ENCODE measurements at places on chromosomes 2 and 18. TPM values are rescaled to one million over a fixed set of nuclear protein-coding genes. Genes with fewer than 3 reads are reported as not detected.

Gene ALPG
- not detected for total RNA-seq

DNA sequence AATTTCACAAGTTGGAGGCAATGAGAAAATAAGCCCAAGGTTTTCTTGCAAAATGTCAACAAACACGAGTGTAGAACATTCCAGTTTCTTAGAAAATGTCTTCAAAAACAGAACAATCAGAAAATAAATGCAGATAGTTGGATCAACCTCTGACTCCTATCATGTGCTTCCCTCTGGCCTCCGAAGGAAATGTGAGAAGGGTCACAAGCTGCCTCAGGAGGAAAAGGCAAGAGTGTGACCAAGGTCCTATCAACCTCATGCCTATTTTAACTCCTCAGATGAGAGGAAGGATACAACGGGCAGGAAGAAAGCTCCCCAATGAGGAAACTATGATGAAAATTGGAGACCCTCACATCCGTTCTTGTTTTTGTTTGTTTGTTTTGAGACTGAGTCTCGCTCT, 7.9 kb downstream of the SCYGR5 start:
- DNase-seq, result no peak
- no peak overlapping the region for H3K27ac ChIP-seq
- H3K4me1 ChIP-seq, result no peaks in the 10 kb centered on the region
- H3K36me3 ChIP-seq, result no peaks in the 10 kb centered on the region
- no peak overlapping the region for H3K4me3 ChIP-seq
- H3K27me3 ChIP-seq, result no peaks in the 10 kb centered on the region

GRCh38 chr2:100938031-100939026, 63.8 kb upstream of the RPL31 start:
- DNase-seq, result peak; percentile 21
- peaks cover 9% of the 10 kb centered on the region for H3K36me3 ChIP-seq
- H3K27me3 ChIP-seq, result no peaks in the 10 kb centered on the region
- H3K27ac ChIP-seq, result peak overlapping the region; percentile 84

GRCh38 chr18:78720456-78721237, 259.0 kb upstream of the SALL3 start:
- H3K27ac ChIP-seq, result no peak overlapping the region
- no peaks in the 10 kb centered on the region for H3K36me3 ChIP-seq
- no peak for DNase-seq
- no peaks in the 10 kb centered on the region for H3K4me1 ChIP-seq

DNA sequence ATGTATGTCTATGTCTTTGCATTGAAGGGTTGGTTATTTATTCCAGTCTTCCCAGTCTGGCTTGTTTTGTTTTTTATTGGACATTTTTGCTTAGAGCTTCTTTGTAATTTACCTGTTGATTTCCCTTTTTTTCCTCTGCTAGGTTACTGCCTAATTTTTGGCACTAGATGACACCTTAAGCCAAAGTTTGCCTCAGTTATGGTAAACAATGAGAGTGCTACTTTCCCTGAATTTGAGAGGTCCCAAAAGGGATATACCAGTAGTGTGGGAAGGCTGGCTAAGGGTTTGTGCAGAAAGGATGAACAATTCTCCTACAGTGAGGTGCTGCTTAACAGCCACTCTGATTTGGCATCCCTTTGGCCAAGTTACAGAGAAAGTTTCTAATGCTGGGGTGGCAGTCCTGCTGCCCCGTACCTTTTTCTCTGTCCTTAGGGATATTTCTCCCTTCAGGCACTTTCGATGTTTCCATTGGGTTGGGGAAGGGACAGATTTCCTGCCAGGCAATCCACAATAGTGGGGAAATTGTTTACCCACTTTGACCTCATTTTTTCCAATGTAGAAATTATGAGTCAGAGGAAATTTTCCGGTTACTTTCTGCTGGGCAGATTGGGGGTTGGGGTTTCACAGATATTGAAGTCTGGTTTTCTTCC, 354.9 kb downstream of the PTPRM start:
- H3K27ac ChIP-seq, result no peak overlapping the region
- H3K4me3 ChIP-seq, result no peak overlapping the region
- no peak for DNase-seq
- peaks cover 10% of the 10 kb centered on the region for H3K4me1 ChIP-seq
- no peaks in the 10 kb centered on the region for H3K36me3 ChIP-seq
- no peaks in the 10 kb centered on the region for H3K27me3 ChIP-seq

DNA sequence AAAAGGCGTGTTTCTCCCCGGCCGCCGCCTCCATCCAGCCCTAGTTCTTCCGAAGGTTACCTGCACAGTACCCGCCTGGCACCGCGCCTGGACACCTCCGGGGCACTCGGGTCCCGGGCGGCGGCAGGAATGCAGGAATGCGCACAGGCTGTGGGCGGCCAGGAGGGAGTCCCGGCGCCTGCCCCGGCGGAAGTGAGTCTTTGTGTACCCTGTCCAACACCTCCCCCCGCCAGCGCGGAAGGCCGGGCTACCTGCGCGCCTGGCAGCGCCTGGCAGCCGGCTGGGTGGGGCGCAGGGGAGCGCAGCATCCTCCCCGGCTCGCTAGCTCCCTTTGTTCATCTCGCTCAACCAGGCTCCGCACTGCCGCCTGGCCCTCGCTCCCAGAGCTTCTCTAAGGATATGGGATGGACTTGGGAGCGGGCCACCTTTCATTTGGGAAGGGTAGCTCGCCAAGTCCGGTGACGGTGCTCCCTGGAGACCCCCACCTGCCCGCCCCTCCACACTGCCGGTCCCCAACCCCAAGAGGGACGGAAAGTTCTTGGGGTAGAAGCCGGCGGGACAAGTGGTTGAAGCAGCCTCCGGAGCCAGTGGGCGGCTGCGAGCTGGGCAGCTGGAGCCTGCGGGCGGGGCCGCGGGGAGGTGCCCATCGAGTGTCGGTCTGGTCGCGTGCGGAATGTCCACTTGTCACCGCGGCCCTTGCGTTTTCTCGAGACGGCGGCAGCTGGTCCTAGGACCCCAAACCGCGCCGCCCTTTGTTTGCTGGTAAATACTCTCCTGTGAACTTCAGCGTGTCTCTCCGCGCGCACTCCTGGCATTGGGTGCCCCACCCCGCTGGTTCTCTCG, 1.2 kb upstream of the ST6GAL2 start:
- peaks cover 20% of the 10 kb centered on the region for H3K4me1 ChIP-seq
- H3K4me3 ChIP-seq, result peak overlapping the region; percentile 45
- no peaks in the 10 kb centered on the region for H3K36me3 ChIP-seq
- no peak for DNase-seq
- peak overlapping the region; percentile 35 for H3K27ac ChIP-seq

DNA sequence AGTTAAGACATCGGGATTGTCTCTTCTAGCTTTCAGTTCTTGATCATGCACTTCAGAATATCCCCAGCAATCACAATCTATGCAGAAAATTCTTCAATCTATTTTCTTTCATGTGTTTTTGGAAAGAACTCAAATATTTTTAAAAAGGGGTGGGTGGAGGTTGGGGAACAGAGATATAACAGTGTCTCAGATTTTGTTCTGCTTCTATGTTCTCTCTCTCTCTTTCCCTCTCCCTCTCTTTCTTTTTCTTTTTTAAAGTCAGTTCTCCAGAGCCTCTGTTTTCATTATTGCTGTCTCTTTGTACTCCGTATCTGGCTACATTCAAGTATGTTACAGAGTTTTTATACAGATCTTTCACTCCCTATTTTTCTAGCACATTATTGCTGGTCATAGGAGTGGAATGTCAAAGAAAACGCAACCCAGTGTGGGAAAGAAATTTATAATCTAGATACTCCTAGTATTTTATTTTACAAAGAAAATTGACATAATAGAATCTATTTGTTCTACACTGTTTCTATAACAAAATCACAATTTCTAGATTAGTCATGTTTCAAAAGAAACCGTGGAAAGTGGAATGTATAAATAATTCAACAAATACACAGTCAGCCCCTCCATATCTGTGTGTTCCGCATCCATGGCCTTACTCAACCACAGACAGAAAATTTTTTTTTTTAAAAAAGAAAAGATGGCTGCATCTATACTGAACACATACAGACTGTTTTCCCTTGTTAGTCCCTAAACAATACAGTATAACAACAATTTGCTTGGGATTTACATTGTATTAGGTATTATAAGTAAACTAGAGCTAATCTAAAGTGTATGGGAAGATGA, 11.2 kb upstream of the NEMP2 start:
- H3K4me1 ChIP-seq, result no peaks in the 10 kb centered on the region
- H3K4me3 ChIP-seq, result no peak overlapping the region
- H3K36me3 ChIP-seq, result no peaks in the 10 kb centered on the region
- peak overlapping the region; percentile 33 for H3K27ac ChIP-seq

GRCh38 chr2:46269001-46269400, 28.2 kb upstream of the EPAS1 start:
- no peaks in the 10 kb centered on the region for H3K27me3 ChIP-seq
- no peaks in the 10 kb centered on the region for H3K4me1 ChIP-seq
- no peaks in the 10 kb centered on the region for H3K36me3 ChIP-seq
- DNase-seq, result no peak
- H3K4me3 ChIP-seq, result no peak overlapping the region

DNA sequence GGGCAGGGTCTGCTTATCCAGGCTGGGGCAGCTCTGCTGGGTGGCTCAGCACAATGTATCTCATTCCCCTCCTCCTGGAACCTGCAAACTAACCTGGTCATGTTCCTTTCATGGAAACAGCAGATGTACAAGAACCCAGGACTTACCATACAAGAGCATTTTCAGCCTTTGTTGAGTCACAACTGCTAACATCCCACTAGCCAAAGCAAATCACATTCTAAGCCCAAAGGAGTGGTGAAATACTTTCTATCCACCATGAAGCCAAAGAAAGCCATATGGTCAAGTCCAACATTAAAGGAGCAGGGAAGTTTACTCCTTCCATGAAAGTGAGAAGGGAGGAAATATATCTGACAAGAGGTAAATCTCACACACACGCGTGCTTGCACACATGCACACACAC, 163.0 kb downstream of the IRS1 start:
- H3K27ac ChIP-seq, result no peak overlapping the region
- no peak overlapping the region for H3K4me3 ChIP-seq
- DNase-seq, result no peak
- no peaks in the 10 kb centered on the region for H3K4me1 ChIP-seq

DNA sequence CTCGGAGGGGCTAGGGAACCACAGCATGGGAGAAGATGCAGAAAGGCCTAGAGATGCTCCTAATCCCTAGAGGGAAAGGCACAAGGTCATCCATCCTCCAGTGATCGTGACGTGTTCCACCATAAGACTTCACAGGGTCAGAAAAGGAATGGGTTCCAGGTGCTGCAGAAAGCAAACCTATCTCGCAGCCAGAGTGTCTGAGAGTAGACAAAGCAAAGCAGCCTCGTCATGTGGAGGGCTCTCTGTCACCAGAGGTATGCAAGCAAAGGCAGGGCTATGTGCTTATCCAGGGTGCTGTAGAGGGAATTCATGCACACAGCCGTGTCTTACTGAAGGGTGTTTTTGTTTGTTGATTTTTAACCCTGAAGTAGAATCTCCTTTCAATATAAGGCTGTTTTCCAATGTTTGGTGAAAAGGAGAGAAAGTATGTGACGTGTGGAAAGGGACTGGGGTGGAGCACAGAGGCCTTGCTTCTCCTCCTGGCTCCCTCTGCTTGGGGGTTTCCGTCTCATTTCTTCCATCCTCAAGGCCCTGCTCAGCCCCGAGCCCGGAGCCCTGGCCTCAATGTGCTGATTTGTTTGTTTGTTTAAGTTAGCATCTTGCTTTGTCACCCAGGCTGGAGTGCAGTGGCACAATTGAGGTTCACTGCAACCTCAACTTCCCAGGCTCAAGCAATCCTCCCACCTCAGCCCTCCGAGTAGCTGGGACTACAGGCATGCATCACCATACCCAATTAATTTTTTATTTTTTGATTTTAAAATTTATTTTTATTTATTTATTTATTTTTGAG, 3.0 kb downstream of the GPR55 start:
- H3K36me3 ChIP-seq, result no peaks in the 10 kb centered on the region
- DNase-seq, result no peak
- H3K27me3 ChIP-seq, result no peaks in the 10 kb centered on the region
- no peak overlapping the region for H3K27ac ChIP-seq
- H3K4me1 ChIP-seq, result no peaks in the 10 kb centered on the region

DNA sequence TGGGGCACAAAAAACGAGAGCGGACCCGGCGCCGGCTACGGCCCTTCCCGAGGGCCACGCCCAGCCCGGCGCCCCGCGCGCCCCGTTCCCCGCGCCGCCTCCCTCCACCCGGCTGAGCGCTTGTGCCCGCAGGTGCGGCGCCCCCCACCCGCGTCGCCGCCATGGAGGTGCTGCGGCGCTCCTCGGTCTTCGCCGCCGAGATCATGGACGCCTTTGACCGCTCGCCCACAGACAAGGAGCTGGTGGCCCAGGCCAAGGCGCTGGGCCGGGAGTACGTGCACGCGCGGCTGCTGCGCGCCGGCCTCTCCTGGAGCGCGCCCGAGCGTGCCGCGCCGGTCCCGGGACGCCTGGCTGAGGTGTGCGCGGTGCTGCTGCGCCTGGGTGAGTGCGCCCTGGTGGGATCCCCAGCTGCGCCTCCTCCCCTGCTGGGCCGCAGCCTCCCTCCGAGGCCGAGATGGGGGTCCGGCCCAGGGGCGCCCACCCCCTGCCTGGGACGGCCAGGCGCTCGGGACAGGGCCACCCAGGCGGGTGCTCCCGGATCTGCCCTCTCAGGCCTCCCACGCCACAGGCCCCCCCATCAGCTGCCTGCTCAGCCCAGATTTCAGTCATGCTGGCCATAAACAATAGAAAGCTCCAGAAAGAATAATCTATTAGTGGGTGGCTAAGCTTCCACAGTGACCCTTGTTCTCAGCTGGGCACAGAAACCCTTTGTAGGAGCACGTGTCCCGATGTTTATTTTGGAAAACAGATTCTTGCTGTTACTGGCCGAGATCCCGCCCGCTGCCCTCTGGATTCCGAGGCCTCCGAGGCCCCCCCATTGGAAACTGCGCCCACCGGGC, 997 bp downstream of the BOK start:
- H3K36me3 ChIP-seq, result no peaks in the 10 kb centered on the region
- DNase-seq, result no peak
- H3K27me3 ChIP-seq, result no peaks in the 10 kb centered on the region
- peaks cover 52% of the 10 kb centered on the region for H3K4me1 ChIP-seq
- H3K4me3 ChIP-seq, result peak overlapping the region; percentile 69

GRCh38 chr2:43194121-43194869, 32.1 kb downstream of the ZFP36L2 start:
- no peaks in the 10 kb centered on the region for H3K4me1 ChIP-seq
- no peak for DNase-seq
- no peak overlapping the region for H3K27ac ChIP-seq
- no peak overlapping the region for H3K4me3 ChIP-seq
- no peaks in the 10 kb centered on the region for H3K27me3 ChIP-seq

- H3K4me1 ChIP-seq, result no peaks in the 10 kb centered on the region
- no peaks in the 10 kb centered on the region for H3K27me3 ChIP-seq
Measured at GRCh38 chr2:232913903-232914302, 43.8 kb downstream of the SNORC start.

- H3K27me3 ChIP-seq, result no peaks in the 10 kb centered on the region
- H3K4me3 ChIP-seq, result no peak overlapping the region
- H3K27ac ChIP-seq, result no peak overlapping the region
- no peaks in the 10 kb centered on the region for H3K36me3 ChIP-seq
- no peak for DNase-seq
Measured at GRCh38 chr2:17441055-17441771, 77.0 kb downstream of the RAD51AP2 start.

DNA sequence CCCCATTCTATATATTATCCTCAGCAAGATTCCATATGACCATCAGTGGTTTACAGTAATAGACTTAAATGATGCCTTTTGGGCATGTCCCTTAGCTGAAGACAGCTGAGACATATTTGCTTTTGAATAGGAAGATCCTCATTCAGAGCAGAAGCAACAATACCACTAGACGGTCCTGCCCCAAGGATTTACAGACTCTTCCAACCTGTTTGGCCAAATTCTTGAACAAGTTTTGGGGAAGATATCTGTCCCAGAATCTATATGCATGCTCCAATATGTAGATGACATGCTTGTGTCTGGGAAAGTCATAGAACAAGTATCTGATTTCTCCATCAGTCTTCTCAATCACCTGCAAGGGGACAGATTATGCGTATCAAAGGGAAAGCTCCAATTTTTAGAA, 137.1 kb upstream of the RMP24 start:
- H3K4me3 ChIP-seq, result no peak overlapping the region
- no peak for DNase-seq
- H3K4me1 ChIP-seq, result peaks cover 4% of the 10 kb centered on the region
